ENCODE measurements at places on chromosomes 11 and 22. TPM values are rescaled to one million over a fixed set of nuclear protein-coding genes. Genes with fewer than 3 reads are reported as not detected.

DNA sequence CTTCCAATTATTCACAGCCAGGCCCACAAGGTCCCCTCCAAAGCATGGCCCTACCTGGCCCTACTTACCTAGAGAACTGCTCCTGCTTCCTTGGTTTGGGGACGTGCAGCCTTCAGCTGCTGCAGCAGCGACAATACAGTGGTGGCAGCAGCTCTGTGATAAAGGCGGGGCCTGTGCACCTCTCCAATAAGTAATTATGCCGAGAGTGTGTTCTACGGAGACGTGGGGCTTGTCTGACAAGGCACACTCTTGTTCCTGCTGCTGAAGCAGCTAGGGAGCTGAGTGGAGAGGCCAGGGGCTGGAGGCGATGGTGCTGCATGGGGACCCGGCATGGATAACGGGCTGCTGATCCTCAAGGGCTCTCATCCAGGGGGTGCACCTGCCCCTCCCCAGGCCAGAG is 98.0 kb upstream of the THY1 start:
- no peak for DNase-seq

- no peak for DNase-seq
These were observed 73.2 kb upstream of the OPCML start for GRCh38 chr11:133605482-133605881.

PRR33 gene
- not detected for total RNA-seq

DNA sequence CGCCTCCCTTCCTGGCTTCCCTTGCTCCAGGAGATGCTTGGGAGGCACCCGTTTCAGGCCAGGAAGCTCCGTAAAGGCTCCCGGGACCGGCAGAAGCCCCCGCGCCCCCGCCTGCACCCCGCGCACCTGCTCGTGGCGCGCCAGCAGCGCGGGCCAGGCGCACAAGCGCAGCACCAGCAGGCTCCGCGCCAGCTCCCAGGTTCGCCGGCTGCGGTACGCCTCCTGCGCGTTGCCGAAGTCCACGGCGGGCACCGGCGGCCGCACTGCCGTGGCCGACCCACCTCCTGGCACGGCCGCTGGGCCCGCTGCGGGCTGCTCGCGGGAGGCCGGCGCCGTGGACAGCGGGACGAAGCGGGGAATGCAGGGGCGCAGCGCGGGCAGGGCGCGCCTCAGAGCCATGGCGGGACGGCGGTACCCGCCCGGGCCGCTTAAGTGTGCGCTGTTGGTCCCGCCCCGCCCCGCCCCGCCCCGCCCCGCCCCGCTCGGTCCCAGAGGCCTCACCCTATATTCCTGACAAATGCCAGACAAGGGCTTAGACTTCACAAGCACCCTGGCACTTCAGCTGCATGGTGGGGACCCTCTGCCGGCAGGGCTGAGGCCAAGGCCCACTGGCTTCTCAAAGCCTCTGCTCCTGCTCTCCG is at the start of gene PRODH:
Gene PRODH, minus strand, starts transcription at position 405 of the 641 bp plus-strand sequence. Its CDS starts 6 bp downstream, at position 399.
- DNase-seq = no peak

GGT5 gene
- 0.56 TPM for total RNA-seq

Measured in neural crest cell (in vitro differentiated cells).